DMS 273 treated with DMSO at 0.1 percent for 48 hours (cell line): ENCODE measurements at places on chromosomes 6 and 20.

- no peak for DNase-seq
Observed at GRCh38 chr6:56148488-56149186, 98.7 kb downstream of the COL21A1 start.

DNA sequence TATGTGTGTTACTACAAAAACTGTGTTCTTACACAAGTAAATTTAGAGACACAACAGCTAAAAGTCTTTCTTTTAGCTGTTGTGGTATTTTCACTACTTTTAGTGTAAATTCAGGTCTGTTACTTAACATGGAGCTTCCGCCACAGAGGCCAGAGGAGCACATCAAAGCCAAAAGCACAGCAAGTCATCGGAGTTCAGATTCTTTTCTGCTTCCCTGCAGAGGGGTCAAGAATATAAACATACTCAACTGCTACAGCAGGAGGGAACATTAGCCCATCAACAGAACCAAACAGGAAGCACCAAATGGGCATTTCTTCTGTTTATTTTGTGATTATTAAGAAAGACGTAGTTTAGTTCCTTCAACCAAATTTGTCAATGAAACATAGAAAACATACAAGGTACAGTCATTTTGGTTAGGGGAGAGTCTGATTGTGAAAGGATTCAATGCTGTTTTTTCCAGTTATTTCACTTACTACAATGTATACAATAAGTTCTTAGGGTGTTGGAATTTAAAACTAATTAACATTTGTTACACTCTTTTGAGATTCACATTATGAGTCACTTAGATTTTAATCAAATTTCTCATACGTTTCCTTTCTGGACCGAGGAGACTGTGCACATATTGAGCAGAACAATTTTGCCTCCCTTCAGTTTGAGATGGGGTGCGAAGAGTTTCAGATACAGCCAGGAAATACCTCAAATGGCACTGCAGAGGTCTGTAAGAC lies 42.8 kb upstream of the DSE start:
- no peak for DNase-seq

DNA sequence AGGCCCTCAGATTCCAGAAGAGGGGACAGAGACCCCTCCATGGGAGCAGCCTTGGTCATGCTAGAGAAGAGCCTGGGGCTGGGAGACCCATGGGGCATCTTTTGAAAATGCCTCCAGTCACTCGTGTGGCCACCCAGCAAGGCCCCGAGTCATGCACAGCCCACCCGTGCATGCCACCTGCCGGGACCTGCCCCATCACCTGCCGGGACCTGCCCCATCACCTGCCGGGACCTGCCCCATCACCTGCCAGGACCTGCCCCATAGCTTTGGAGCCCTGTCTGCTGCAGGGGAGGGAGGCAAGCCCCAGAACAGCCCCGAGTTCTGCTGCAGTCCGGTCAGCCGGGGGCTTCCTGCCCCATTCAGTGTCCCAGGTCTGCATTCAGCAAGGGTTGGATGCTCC lies 37.5 kb upstream of the SLCO4A1 start:
- DNase-seq = no peak

GRCh38 chr6:105428342-105428957 lies 25.6 kb upstream of the PREP start:
- no peak for DNase-seq

DNA sequence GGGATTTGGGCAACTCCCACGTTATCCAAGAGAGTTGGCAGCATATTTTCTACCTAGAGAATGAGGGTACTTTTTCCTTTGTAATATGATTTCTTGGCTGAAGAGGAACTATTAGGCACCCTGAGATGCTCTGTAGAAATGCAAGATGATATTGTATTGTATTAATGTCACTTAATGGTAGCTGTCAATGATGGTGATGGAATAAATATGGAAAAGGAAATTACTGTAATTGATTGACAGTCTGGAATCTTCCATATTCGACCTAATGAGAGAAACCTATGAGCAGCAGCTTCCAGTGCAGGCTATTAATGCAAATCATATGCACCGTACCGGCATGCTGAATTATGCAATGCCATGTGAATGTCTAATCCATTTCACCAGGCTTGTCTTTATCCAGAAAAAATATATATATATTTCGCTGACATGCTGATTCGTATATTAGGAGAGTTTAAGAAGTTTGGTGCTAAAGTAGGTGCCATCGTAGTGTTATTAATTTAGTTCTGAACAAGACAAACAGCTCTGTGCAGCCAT lies 494.2 kb upstream of the JARID2 start:
- DNase-seq = no peak

DNA sequence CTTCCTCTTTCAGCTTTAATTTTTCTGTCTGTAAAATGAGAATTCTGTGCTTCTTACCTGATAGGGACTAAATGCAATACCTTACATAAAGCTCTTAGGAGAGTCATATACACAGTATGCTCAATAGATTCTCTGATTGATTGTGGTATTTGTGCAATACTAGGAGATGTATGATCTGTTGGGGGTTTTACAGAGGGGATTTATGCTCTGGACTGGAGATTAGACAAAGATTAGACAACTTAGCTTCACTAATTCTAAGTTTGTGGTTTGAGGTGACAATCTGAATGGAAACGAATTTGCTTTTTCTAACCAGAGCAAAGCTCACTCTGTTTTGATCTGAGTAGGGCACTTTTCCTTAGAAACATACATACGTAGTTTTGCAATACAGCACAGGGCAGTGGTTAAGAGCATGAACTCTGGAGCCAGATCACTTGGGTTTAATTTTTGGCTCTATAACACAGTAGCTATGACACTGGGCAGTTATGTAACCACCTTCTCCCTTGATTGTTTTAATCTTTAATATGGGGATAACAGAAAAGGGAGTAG lies 126.2 kb downstream of the RNF144B start:
- DNase-seq = no peak

GRCh38 chr6:66210964-66211363 lies 503.9 kb upstream of the EYS start:
- DNase-seq = no peak

DNA sequence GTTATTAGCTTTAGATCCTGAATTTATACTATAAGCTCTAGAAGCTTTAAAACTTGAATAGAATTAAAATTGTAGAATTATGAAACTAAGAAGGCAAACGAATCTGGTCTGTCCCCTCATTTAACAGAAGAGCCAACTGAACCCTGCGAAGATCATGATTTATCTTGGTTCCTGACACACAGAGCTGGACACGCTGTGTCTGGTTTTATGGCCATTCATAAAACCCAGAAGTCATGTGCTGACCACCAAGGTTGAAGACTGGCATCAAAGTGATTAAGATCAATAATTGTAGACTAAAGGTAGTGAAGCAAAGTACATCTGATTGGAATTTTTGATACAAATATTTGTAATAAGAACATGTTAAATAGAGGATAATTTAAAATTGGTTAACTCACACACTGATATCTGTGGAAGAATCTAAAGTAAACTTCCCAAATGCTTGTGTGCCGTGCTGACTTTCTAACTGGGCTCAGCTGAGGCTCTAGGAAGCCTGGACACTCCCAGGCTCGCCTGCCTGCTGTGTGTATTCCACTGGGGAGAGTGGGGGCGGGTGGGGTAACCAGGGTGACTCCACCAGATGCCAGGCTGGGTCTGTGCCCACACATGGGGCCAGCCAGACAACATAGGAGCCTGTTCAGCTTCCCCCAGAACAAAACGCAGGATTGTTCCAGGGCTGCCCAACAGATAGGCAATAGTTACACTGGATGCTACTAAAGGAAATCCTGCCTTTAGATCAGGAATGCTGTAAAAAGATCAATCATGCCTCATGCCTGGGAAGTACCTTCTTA lies 42.1 kb upstream of the SLC22A3 start:
- no peak for DNase-seq
